AG09309 (cell line): ENCODE measurements at places on chromosomes 2 and 18.

DNA sequence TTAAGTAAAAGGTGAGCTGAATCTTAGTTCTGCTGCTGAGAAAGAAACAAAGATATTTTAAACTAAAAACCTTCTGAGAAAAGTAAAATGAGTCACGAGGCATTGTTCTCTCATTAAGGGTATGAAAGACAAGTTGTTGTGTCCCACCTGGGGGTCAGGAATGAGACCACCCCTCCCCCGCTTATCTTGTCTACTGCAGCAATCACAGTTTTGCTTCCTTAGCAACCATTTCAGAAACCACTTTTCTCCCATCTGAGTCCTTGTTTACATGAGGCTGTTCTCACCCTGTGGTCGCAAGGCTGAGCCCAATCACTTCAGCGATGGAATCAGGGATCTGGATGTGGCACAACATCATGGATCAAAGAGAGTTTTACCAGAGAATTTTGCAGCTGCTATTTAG, 377.6 kb upstream of the NETO1 start:
- DNase-seq, result no peak

GRCh38 chr2:205511221-205511620, 171.1 kb upstream of the NRP2 start:
- DNase-seq, result no peak

DNA sequence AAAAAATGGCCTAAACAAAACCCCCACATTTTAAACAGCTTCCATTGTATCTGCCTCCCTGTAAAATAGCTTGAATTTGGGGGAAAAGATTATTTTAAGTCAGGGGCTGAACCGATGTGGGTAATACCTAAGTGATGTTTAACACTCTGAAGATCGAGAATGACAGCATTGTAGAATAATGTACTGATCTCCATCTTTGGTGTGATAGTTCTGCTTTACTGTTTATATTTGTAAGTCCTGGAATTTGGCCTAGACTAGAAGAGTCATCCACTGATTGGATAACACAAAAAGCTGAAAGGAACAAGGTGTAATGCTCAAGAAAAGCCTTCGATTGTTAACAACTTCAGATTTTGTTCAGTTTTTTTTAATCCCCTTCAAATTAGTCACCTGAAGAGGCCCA, 53.8 kb upstream of the CCDC68 start:
- DNase-seq, result no peak

GRCh38 chr18:33781429-33781828, 203.4 kb downstream of the ASXL3 start:
- DNase-seq, result no peak

GRCh38 chr2:88234760-88235159, 64.6 kb downstream of the THNSL2 start:
- DNase-seq, result no peak

GRCh38 chr18:44687421-44687820, 6.7 kb downstream of the SETBP1 start:
- DNase-seq, result no peak

DNA sequence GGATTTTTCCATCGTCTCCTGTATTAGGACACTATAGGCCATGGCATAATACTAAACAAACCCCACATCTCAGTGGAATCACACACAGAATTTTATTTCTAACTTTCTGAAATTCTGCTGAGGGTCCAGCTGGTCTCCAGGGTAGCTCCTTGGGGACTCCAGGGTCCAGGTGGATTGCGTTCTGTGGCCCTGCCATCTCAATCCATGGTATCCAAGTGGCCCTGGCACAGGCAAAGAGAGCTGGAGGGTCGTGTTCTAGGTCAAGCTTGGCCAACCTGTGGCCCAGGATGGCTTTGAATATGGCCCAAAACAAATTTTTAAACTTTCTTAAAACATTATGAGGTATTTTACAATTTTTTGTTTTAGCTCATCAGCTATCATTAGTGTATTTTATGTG, 134.6 kb downstream of the CTIF start:
- DNase-seq, result no peak

DNA sequence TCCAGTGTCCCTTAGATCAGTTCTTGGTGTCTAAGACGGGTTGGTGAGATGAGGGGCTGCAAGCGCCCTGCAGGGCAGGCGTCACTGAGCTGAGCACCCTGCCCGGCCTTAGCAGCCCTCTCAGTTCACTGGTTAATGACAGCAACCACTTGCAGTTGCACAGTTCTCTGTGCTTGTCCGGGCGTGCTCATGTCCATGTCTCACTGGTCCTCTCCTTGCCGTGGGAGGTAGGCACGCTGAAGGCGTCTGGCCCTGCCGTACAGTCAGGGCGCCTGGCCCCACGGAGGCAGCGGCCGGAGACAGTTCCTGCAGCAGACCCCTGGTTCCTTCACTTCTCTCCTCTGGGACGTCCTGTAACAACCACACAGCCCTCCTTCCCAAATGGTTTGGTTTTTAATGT, 75.3 kb downstream of the ARHGEF4 start:
- no peak for DNase-seq

DNA sequence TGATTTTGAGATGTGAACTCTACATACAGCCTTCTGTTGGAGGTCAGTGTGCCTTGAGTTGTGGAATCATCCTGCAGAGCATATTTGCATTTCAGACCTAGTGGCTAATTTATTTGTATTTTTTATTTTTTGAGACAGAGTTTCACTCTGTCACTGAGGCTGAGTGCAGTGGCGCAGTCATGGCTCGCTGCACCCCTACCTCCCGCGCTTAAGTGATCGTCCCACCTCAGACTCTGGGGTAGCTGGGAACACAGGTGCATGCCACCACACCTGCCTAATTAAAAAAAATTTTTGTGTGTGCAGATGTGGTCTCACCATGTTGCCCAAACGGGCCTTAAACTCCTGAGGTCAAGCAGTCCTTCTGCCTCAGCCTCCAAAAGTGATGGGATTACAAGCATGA, 104.4 kb downstream of the ASXL3 start:
- no peak for DNase-seq

DNA sequence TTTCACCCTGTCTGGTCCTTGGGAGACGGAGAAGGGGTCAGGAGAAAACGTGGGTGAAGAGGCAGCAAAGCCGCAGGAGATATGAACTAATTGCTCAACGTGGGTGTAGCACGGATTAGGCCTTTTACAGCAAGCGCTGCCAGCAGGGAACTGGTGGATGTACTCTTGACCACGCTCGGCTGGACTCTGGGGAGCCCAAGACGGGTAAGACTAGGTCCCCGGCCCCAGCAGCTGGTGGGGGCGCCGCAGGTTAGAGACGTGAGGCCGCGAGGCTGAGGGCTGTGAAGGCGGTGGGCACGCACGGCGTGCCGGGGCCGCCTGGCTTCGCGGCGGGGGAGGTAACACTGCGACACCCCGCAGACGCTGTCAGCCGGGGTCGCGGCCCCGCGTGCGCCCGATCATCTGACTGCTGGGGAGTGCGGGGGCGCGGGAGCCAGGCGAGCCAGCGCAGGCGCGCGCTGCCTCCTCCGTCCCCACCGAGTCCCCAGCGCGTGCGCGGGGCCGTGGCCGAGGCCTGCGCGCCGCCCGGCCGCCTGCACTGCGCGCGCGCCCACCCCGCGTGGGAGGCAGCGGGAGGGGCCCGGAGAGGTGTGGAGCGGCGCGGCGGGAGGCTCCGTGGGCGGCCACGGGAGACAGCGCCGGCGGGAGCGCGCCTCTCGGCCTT, at the start of gene CLIP4:
TSS of gene CLIP4 (plus strand) at position 470 of the 664 bp plus-strand sequence. CDS start 5,974 bp downstream, outside the sequence.
- DNase-seq, result no peak

DNA sequence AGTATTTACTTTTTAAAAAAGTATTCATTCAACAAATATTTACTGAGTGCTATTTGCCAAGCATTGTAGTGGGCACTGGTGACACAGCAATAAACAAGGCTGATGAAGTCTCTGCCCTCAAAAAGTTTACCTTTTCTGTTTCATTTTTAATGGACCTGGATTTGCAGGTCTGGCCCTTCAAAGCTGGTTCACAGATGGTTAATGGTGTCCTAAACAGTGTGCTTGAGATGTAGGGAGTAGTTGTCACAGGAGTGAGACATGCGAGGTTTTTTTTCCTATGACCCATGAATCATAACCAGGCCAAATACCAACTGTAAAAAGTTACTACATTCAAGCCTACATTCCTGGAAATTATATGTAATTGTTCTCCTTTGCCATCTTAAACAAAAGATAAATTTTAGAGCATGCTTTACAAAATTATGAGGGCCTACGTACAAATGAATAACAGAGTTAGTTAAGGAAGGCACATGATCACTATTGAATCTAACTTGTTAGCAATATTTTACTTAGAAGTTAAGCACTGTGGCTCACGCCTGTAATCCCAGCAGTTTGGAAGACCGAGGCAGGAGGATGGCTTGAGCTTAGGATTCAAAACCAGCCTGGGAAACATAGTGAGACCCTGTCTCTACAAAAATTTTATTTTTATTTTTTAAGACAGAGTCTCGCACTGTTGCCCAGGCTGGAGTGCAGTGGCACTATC, 223.9 kb downstream of the MBD5 start:
- DNase-seq, result peak; percentile 42
